HT1080 (cell line): ENCODE measurements at places on chromosomes 6 and 20. TPM values are rescaled to one million over a fixed set of nuclear protein-coding genes. Genes with fewer than 3 reads are reported as not detected.

DNA sequence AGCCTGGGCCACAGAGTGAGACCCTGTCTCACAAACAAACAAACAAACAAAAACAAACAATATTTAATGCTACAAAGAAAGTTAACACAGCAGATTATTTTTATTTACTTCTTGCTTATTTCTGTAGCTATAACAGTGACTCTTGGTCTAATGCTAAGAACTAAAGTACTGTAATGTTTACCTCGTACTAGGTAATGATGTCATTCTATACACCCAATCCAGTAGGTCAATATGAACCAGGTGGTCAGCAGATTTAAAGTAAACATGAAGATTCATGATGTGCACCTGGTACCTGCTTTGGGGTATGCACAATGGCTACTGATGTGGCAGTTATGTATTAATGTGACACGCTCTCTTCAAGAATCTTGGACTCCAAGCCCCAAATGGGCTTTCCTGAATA, 36.6 kb upstream of the CARMIL1 start:
- no peak for DNase-seq

DNA sequence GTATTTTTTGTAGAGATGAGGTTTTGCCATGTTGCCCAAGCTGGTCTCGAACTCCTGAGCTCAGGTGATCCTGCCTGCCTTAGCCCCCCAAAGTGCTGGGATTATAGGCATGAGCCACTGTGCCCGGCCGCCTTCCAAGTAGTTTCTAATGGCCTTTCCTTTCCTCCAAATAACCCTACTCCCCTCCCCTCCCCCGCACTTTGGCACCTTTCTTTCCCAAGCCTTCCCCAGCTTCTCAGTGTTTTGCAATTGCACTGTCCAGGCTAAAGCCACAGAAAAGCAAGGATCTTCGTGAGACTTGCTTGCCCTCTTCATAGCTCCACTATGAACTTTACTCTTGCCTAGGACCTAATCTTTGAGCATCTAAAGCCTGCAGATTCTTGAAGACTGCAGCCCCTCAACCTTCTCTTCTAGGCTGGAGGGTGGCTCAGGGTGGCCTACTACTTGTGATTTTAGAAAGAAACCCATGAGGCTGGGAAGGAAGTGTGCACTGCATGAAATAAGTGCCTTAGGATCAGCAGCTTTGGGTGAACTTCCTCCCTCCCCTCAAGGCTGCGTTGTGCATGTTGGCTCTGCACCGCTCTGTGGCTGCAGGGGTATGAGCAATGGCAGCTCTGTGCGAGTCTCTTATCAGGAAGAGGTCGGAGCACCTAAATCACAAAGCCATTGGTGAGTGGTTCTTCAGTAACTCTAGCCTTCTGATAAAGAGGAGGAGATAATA, 152.4 kb upstream of the SNX9 start:
- DNase-seq = no peak

DNA sequence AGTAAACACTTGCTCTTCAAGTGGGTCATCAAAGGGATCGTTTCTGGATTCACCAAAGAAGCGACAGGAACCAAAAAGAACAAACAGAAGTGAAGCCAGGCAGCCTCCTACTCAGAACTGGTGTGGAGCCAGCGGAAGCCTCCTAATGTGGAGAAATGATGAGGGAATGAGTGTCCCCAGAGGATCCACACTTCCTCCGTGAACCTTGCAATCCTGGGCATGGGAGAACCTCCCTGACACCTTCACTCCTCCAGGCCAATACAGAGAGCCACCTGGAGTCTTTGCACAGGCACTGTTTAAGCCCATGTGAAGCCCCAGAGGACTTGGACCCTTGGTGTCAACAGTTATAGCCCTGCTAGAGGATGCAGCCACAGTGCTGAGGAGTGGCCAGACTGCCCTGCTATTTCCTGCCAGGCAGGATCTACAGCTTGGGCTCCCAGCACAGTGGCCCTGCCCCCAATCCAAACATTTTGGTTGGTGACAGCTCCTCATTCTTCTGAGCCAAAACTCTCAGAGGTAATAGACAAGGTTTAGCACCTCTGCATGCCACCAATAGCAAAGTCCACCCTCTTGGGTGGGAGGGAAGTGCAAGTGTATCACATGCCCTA, 23.2 kb upstream of the SERINC1 start:
- DNase-seq = no peak

DNA sequence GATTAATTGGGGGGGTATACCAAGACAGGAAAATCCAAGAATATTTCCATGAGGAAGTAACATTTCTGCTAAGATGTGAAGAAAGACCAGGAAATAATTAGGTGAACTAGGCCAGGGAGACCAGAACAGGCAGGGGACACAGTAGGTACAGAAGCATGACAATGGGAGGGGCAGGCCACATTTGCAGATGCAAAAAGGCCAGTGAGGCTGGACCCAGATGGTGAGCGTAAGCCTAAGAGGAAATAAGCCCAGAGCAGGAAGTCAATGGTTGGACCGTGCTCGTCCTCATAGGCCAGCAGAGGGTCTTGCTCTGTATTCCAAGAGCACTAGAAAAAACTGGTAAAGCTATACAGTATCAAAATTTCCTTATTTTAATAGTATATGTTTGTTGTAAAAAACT, 9.4 kb downstream of the CEP162 start:
- no peak for DNase-seq

DNA sequence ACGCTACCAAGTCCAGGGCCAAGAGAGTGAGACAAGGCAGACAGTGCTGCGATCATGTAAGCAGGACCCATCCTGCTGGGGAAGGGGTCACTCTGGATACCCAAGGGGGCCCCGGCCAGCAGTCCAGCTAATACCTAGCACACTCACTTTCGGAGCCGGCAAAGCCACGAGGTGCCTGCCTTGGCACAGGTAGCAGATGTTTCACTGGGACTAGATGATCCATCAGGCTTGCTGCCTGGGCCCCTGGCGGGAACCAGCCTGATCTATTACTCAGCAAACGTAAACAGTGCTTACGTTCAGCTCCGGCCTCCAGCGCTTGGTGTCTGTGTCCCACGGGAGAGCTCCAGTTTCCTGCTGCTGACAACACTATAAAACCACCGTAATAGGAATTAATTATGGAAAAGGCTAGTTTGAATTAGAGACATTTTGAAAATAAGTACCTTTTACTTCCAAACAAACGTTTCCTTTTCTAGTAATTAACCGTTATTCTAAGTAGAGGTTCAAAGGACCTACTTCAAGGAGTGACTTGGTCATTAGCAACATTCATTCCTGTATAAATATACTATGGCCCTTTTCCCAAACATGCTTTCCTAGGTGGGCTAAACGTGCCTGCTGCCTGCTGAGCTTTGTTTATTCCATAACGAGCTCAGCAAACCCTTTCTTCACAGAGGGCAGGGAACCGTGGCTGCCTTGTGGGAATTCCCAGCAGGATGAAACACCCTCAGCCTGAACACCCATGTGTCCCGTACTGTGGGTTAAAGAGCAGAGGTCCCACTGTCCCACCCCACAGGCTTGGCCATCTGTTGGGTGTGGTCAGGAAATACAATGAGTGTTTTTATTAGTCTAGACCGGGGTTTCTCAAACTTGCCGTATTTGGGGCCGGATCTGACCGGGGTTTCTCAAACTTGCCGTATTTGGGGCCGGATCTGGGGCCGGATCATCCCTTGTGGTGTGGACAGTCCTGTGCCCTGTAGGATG, 18.4 kb downstream of the SLC22A23 start:
- DNase-seq = peak; percentile 17

- no peak for DNase-seq
These were observed 94.5 kb upstream of the NRSN1 start for GRCh38 chr6:24031496-24031895.

- no peak for DNase-seq
These were observed 170.6 kb upstream of the AGPAT4 start for GRCh38 chr6:161444464-161444863.

SIRPD gene
- not detected in 2 replicates for total RNA-seq

IL17F gene
- total RNA-seq = not detected in 2 replicates

OR12D1 gene
- not detected in 2 replicates for total RNA-seq

POPDC3 gene
- 56.8 and 70.5 TPM in 2 replicates for total RNA-seq

CD83 gene
- total RNA-seq = 8.3 and 9.6 TPM in 2 replicates
